H7 (cell line): ENCODE measurements at places on chromosomes 16 and 17. TPM values are rescaled to one million over a fixed set of nuclear protein-coding genes. Genes with fewer than 3 reads are reported as not detected.

DNA sequence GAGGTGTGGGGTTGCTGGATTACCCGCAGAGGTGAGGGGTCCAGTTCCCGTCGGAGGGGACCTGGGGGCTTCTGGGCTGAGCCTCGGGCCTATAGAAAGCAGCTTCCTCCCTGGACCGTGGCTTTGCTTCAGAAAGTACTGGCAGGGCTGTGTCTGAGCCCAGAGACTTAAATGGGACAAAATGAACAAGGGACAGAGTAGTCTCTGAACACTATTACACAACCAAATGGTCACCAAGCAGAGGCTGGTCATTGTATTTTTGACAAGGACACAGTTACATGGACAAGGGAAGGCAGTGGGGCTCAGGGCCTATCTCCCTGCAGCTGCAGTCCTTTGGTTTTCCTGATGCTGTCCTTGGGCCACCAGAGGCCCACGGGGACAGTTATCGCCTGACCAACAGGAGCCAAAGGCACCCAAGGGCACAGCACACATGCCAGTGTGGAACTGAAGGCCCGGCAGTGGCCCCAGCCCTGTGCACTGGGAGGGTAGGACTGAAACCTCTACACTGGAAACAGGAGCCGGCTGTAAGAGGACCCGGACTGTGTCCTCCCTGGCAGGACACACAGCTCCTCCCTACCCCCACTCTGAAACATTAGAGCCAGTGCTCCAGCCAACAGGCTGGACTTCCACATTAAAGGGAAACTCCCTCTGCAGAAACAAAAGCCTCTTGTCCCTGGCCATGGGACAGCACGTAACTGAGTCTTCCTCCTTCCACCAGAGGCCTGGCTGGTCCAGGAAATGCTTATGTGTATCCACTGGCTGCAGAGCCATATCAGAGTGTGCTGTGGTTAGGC lies 26.0 kb upstream of the ERN1 start:
- peak; percentile 27 for DNase-seq

DNA sequence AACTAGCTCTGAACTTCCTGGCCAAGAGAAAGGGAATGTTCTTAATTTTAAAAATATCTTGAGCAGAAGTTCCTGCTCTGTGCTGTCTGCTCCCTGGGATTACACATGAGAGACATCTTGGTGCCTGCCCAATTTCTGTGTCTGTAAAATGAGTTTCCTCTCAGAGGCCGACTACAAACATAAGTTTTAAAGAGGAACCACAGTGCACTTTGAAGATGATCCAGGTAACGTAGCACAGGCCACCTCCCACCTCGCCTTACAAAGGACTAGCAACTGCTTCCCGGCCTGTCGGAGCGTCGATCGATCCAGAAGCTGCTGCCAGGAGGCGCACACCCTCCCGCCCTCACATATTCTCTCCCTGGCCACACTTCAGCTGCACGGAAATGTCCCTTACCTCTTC lies 55.0 kb upstream of the ATP2A3 start:
- DNase-seq = no peak

GRCh38 chr16:17082095-17082882 lies 388.5 kb downstream of the XYLT1 start:
- DNase-seq = no peak

- no peak for DNase-seq
These were observed 12.2 kb downstream of the C1QTNF1 start for GRCh38 chr17:79036181-79036580.

DNA sequence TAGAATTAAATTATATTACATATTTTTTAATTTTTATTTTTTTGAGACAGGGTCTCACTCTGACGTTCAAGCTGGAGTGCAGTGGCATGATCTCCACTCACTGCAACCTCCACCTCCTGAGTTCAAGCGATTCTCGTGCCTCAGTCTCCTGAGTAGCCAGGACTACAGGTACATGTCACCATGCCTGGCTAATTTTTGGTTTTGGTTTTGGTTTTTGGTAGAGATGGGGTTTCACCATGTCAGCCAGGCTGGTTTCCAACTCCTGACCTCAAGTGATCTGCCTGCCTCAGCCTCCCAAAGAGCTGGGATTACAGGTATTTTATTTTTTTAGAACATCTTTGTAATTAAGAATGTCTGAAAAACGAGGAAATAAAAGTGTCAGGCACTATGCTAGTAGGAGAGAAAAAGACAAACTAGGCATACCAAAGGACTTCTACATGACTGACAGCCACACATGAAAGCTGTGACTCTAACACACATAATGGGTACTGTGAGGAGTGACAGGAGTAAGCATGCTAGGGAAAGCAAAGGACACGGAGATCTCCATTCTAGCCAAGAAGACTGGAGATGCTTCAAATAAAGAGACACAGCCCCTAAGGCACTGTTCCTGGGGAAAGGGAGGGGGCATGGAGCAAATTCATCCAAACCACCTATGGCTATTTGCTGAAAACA lies 7.3 kb downstream of the GNA13 start:
- no peak for DNase-seq

RPRML gene
- total RNA-seq = 1.8 TPM in 2 replicates
